Uterus (tissue), 4 donors: ENCODE measurements at places on chromosomes 12 and 14.
A peak's percentile ranks its signal among the peaks of the same experiment; 100 is the strongest.

DNA sequence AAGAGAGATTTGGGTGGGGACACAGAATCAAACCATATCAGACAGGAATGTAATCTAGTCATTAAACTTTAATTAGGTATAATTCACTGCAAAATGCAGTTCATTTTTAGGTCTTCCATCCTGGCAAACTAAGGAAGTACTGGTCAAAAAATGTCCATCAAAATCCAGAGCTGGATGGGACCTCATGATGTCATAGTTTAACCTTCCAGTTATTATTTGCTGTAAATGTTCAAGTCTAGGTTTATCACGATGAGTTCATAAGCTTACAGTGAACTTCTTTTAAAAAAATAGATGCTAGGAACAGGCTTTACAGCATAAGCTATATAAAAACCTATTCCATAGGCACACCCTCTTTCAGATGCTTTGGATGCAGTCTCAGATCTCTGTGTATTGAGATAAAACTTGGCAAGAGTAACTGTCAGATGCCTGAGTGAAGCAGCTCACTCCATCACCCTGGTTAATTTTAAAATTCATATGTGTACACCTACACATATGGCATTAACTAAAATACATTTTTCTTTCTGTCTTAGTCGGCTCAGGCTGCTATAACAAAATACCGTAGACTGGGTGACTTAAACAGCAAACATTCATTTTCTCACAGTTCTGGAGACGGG lies 7.9 kb downstream of the SSPN start:
- no peak for DNase-seq

DNA sequence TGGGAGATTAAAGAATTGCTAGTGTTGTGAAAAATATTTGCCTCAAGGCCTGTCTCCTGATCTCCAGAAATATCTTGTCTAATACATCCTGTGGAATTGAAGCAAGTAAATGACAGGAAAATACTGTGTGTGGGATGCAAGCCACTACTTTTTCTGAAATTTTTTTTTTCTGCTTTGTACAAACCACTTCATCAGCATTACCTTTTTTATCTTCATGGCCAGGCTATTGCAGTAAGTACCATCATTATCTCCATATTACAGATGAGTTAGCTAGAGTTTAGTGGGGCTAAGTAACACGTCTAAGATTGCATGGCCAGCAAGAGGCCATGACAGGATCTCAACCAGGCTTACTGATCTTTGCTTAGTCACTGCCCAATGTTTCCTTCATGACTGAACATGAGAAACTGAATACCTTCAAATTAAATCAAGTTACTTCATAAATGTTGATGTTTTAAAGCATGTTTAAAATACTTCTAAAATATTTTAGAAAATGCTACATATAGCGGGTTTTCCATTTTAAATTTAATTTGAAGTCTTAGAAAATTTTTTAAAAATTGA lies 273.7 kb downstream of the SLC6A15 start:
- DNase-seq: no peak

GRCh38 chr12:88307961-88308360 lies 165.9 kb downstream of the TMTC3 start:
- DNase-seq: no peak

GRCh38 chr14:76827696-76828296 lies 1.6 kb downstream of the LRRC74A start:
- peak; percentile 36 for DNase-seq

- peak; percentile 28 for DNase-seq
Measured at GRCh38 chr12:9707864-9708808, 24.8 kb downstream of the CLECL1 start.

- DNase-seq: no peak
Measured at GRCh38 chr12:100868487-100868886, 73.9 kb downstream of the ANO4 start.

DNA sequence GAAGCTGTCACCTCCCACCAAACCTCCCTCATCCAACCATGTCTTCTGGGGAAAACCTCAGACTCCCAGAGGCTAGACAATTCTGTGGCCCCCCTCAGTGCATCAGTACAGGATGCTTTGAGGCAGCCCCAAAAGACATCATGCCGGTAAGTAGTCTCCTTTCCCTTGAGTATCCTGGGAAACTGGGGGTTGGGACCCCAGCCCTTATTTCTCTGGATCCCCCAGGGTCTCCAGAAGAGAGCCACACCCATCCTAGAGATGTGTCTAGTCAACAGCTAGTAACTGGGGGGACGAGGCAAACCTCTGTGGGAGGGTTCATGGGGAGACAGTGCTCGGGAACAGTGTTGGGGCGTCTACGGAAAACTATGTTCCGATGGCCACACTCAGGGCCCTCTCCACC lies 974.2 kb upstream of the TMEM132C start:
- DNase-seq: no peak

- no peak for DNase-seq
Measured at GRCh38 chr12:110619534-110619953, 5.6 kb downstream of the TCTN1 start.
